Stimulated activated CD4-positive, alpha-beta T cell treated with anti-CD3 and anti-CD28 coated beads, TNF-alpha, amount 100 ng/mL, for 24 hours (primary cell): ENCODE measurements at places on chromosomes 16 and 17.

DNA sequence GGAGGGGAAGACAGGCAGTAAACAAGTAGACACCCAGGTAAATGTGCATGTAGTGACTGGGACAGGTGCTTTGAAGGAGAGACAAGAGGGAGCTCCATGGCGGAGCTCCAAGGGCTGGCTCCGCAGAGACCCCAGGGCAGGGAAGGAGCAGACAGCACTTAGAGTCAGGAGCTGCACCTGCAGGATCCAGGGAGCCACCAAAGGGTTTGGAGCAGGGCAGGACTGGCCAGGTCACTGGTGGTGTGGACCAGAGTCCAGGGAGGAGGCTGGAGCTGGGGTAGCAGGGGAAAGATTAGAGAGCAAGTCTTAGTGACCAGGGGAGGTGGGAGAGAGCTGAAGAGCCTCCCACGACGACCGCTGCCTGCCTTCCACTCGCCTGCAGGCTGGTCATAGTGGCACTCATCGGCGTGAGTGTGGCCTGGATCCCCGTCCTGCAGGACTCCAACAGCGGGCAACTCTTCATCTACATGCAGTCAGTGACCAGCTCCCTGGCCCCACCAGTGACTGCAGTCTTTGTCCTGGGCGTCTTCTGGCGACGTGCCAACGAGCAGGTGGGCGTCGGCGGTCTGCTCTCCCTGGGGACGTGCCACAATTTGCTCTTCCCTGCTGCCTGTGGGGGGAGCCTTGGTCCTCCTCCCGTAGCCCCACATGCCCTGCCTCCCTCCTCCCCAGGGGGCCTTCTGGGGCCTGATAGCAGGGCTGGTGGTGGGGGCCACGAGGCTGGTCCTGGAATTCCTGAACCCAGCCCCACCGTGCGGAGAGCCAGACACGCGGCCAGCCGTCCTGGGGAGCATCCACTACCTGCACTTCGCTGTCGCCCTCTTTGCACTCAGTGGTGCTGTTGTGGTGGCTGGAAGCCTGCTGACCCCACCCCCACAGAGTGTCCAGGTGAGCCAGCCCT, 14.7 kb upstream of the FAM83G start:
- no peak for DNase-seq

GRCh38 chr16:84774810-84775209, 45.0 kb upstream of the CRISPLD2 start:
- DNase-seq = no peak

DNA sequence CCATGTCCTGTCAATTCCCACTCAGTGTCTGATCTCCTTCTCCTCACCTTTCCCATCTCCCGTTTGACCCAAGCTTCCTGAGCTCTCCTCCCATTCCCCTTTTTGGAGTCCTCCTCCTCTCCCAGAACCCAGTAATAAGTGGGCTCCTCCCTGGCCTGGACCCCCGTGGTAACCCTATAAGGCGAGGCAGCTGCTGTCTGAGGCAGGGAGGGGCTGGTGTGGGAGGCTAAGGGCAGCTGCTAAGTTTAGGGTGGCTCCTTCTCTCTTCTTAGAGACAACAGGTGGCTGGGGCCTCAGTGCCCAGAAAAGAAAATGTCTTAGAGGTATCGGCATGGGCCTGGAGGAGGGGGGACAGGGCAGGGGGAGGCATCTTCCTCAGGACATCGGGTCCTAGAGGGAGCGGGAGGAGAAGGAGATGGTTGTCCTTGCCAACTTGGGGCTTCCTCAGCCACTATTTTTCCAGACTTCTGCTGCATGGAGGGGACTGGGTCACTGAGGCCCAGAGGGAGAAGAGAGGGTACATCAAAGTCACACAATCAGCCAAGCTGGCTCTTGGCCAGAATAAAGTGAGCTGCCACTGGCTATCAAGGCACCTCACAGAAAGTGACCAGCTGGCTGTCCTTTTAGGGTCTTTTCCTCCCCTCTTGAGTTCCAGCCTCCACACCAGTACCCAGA, 1.9 kb upstream of the TBC1D10B start:
- DNase-seq = no peak

DNA sequence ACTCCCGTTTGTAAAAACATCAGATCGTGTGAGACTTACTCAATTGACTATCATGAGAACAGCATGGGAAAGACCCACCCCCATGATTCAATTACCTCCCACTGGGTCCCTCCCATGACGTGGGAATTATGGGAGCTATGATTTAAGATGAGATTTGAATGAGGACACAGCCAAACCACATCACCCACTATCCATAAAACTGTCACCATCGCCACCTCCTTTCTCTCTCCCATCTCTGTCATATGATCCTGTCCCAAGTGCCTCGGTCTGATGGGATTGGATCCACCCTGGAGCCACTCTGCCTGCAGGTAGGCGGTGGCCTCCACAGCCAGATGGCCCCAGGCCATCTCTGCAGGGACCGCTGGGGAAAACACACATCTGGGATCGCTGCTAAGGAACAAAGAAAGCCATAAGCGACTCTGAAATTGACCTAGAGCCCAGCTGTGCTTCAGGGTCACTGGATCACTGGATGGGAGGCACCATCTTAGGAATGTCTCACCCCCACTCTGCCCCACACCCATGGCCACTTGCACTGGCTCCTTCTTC, 61.2 kb downstream of the TMEM186 start:
- no peak for DNase-seq
